Cortex of kidney (tissue), 1 donor: ENCODE measurements at places on chromosomes 6 and 20.

- no peak for DNase-seq
Observed at GRCh38 chr20:33336375-33336774, 53.4 kb downstream of the BPIFB1 start.

GRCh38 chr6:109671733-109672132, 19.3 kb downstream of the AK9 start:
- DNase-seq = no peak

DNA sequence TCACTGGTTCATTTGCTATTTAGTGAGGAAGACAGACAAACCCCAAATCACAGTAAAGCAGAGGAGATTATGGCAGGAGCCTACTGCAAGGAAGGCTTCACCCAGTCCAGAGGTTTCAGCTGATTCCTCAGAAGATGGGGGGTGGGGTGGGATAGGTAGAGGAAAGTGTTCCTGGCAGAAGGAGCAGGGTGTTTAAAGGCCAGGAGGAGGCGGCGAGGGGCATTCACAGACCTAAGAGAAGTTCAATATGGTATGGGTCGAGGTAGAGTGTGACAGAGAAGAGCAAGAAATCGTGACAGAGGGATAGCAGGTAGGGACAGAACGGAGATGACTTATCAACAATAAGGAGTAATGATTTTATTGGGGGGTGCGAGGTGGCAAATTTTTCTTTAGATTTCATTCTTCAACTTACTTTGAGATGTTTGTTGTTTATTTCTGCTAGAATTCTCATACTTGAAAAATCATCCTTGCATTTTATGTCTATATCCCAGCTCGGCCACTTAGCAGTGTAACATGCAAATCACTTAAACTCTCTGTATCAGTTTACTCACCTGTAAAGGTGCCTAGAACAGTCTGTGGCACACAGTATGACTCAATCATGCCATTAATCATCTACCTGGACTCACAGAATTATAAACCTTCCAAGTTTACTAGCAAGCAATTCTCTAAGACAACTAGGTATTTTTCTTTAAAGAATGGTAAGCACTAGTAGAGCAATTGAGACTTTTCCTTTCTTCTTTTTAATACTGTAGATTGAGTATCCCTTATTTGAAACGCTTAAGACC, 176.7 kb downstream of the REV3L start:
- no peak for DNase-seq

GRCh38 chr6:36848658-36849441, 9.6 kb upstream of the CPNE5 start:
- no peak for DNase-seq

DNA sequence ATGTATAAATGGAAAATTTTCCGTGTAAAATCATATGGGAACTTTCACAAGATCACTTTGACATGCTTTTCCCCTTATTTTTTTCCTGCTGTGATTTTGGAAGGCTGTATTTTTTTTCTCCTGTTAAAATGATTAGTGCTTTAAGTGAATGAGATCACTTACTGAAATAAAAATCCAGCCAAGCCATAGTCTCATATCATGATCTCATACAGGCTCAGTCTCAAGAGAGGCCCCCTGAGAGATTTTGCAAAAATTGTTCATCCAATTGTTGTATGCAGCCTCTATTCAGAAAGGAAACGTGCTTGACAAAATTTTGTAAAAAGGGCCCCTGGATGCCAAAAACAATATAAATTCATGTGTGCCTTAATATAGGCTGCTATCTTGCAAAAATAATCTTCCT, 528.2 kb downstream of the HDGFL1 start:
- no peak for DNase-seq

- DNase-seq = no peak
Observed at GRCh38 chr6:38319256-38320212, 320.2 kb downstream of the BTBD9 start.

- DNase-seq = no peak
Observed at GRCh38 chr6:3384241-3385143, 72.4 kb downstream of the SLC22A23 start.

GRCh38 chr6:72321788-72322187, 300.1 kb upstream of the KCNQ5 start:
- no peak for DNase-seq

DNA sequence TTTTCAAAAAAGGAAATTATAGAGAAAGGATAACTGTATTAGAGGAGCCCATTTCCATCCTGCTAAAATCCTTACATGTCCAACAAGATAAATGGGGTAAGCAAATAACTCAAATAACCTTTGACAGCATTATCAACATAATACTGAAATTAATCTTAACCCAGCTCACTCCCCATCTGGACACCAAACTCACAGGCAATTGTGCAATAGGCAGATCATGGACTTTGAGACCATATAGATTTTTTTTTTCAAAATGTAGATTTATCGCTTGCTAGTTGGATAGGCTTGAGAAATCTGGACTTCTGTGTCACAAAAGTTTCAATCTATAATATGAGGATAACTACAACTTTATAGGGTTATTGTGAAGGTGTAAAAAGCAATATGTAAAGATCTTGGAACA, 134.4 kb upstream of the ASCC3 start:
- DNase-seq = no peak

DNA sequence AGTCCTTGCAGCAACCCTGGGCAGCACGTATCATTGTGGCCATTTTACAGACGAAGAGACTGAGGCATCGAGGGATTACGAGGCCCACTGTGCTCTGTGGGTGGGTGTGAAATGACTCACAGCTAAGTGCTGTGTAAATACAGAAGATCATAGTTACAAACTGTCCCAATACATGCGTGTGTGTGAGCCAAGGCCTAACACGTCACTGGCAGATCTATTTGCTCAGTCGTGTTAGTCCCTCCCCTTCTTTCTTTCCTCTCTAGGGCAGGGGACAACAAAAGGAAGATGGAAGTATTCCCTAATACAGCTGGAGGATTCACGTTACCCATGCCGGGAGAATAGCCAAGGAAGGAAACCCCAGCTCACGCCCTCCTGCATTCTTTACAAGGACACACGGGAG, 175.9 kb downstream of the CDC5L start:
- DNase-seq = no peak

- DNase-seq = no peak
Observed at GRCh38 chr6:33607126-33607783, 13.9 kb upstream of the ITPR3 start.

- DNase-seq = no peak
Observed at GRCh38 chr6:75926293-75927168, 145.9 kb downstream of the IMPG1 start.

DNA sequence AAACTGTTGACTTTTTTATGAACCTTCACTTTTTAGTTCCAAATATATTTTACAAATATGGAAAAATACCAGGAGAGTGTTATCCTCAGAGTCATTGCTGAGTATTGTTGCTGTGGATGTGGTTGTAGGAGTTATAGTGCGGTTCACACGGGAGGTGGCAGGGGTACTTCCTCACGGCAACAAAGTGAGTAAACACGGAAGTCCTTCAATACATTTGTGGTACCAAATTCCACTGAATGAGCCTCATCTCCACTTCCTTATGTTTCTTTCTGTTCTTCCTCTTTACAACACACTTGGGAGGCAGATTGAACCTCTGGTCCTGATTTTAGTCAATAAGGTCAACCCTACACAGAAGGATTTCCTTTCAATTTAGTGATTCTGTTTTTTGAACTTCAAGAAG, 371.8 kb downstream of the BTBD3 start:
- DNase-seq = no peak

GRCh38 chr6:548517-548916, 108.4 kb downstream of the HUS1B start:
- no peak for DNase-seq

DNA sequence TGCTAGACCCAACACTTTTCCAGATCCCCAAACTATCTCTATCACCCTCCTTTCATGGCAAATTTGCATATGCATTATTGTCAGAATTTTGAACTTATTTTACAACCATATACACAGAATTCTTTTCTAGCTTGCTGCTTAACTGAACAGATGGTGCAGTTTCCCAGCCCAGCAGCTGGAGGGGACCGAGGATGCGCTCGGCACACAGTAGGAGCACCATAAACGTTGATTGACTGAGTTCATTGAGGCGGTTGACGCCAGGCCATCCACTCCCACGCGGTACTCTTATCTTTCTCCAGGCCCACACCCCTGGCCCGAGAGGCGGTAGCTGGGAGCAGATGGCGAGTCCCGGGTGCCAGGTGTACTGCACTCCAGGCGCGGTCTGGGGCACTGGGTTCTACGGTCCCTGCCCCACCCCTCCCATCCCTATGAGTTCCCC, 6.8 kb upstream of the SOX4 start:
- DNase-seq = no peak

DNA sequence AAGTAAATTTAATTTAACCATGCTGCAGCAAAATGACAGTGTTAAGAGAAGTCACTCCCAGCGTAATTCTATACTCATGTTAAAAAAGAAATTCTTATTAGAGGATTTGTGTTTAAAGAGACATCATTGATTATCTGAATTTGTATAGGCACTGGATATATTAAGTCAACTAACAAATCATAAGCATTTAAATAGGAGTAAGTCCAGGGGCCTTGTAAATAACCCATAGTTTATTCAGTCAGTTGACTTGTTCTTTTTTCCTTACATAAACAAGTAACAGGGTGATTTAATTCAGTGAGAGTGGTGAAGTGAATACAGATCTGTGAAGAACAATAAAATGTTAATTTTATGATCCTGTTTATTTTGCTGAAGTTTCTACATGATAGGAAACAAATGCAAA, 22.4 kb downstream of the LYRM4 start:
- DNase-seq = no peak

GRCh38 chr6:105872249-105872648, 213.9 kb upstream of the PRDM1 start:
- DNase-seq = no peak

DNA sequence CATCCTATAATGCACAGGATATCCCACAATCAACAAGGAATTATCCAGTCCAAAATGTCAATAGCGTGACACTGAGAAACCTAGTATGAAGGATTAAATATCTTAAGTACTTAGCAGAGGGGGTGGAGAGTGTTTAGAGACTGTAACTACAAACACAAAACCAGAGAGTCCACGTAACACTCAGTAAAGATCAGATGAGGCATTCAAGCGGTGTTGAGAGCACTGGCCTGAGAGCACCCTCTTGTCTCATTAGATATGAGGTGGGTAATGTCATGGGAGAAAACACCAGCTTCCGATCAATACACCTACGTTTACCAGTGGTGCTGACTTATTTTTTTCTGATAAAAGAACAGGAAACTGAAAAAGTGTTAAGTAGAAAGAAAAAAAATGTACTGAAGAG, 2.3 kb downstream of the FAM184A start:
- no peak for DNase-seq

DNA sequence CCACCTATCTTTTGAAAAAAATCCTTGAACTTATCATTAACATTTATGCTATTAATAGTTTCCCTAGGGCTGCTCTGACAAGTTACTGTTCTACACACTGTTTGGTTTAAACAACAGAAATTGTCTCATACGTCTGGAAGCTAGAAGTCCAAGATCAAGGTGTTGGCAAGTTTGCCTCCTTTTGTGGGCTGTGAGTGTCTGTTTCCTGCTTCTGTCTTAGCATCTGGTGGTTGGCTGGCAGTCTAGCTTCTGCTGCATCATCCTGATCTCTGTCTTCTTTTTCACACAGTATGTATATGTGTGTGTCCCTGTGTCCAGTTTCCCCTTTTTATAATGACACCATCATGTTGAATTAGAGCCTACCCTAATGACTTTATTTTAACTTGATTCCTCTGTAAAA, 154.8 kb downstream of the RPS12 start:
- no peak for DNase-seq

DNA sequence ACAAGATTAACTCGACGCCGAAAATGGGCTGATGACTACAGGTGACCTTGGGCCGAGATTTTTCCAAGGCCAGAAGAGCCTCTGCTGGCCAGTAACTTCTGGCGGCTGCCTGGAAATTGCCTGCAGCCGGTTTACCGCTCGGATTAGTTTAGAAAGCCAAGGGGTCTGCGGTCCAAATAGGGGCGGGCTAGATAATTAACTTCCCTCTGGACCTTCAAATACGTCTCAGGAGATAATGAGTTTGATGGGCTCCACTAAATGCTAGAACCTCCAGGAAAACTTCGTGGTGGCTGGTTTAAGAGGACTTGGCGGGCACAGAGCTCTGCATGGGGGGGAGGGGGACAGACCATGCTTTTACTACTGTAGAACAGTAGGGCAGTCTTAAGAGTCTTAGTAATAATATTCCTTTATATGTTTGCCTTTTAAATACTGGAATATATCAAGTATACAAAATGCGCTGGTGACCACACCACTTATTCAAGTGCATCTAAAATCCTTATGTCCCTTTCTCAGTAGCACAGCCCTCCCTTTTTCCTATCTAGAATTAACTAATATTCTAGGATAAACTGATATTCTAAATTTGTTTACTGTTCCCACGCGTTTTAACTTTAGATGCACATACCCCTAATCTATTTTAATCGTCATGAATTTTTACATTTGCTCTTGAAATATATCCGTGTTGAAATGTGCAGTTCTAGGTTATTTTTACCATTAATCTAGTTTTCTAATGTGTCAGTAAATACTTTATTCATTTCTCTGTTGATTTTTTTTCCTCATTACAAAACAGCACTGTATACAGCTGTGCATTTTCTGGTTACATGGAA, 107.5 kb upstream of the PRSS16 start:
- DNase-seq = no peak

- DNase-seq = no peak
Observed at GRCh38 chr20:4997222-4997621, 4.1 kb downstream of the SLC23A2 start.

- no peak for DNase-seq
Observed at GRCh38 chr20:46838011-46838410, 56.6 kb upstream of the EYA2 start.

GRCh38 chr20:49505518-49505917, 23.1 kb upstream of the KCNB1 start:
- no peak for DNase-seq

GRCh38 chr6:69735027-69735426, 61.8 kb downstream of the LMBRD1 start:
- no peak for DNase-seq

DNA sequence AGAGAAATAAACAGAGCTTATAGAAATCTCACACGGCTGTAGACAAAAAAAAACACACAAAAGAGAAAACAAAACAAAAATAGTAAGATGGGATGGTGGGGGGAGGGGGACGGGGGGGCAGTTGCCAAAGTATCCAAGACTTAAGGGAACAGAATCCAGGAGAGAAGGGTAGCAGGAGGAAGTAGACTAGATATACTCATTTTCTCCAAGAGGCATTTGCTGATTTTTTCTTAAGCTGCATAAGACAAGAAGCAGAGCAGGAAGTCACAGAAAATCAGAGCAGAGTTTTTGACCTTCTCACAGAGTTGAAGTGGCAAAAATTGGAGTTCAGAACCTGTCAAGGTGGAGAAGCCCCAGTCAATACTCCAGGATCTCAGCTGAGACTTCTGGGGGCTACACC, 237.7 kb downstream of the HIVEP2 start:
- DNase-seq = no peak

GRCh38 chr6:55895972-55896730, 20.8 kb upstream of the BMP5 start:
- no peak for DNase-seq

- DNase-seq = no peak
Observed at GRCh38 chr6:90569223-90569622, 17.6 kb downstream of the MAP3K7 start.

- no peak for DNase-seq
Observed at GRCh38 chr20:58883241-58883691, 30.8 kb downstream of the GNAS start.
